Muscle of arm (tissue), 14 donors: ENCODE measurements at places on chromosomes 3 and 15. TPM values are rescaled to one million over a fixed set of nuclear protein-coding genes. Genes with fewer than 3 reads are reported as not detected.
A peak's percentile ranks its signal among the peaks of the same experiment; 100 is the strongest.

- no peak for DNase-seq
Observed at GRCh38 chr3:138180375-138181029, 5.8 kb upstream of the DBR1 start.

DNA sequence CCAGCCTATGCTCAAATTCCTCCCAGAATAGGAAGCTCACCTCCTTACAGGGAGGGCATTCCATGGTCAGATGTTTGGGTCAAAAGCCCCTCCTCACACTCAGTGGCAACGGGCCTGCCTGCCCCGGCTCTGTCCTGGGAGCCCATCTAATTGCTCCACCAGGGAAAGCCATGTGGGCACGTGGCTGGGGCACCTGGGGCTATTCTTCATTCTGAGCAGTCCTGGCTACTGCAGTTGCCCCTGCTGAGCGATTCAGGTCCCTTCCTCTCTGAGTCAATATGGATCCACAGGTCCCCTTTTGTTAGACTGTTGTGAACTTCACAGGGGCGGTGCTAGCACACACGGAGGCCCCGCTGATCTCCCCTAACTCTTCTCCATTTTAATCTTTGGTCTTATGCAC is 39.4 kb downstream of the TPRA1 start:
- no peak for DNase-seq

DNA sequence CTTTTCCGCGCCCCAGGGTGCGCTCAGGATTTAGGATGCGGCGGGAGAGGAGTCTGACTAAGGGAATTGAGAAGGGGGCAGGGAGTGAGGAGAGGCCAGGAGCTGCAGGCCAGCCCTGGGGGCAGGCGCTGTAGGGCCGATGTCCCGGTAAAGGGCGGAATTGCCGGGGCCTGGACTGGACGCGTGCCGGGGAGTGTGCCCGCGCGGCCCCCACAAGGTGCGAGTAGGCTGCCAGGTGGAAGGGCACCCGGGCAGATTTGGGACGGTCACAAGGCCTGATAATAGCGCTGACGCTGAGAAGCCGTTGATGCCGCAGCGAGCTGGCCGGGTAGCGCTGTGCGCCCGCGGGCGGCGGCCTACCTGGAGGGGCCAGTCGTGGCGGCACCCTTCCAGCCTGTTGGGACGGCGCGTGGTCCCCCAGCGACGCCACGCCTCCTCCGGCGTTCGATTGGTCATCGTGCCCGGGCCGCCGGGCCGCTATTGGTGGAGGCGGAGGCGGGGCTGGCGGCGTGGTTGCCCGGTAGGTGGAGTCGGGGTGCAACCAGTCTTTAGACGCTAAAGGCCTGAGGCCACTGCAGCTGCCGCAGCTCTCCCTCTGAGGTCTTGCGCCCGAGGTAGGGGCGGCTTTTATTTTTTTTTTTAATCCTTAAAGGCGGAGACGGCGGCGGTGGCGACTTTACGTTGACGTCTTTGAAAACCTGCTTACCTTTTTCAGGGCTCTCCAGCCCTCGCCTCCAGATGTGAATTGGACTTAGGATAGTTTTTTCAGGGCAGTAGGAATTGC is 903 bp downstream of the SLC25A38 start:
- DNase-seq = peak; percentile 92

- DNase-seq = no peak
Observed at GRCh38 chr3:69142090-69142489, 19.7 kb upstream of the LMOD3 start.

RLBP1 gene
- 0.34 TPM for polyA plus RNA-seq
